ENCODE measurements at places on chromosomes 2 and 18. TPM values are rescaled to one million over a fixed set of nuclear protein-coding genes. Genes with fewer than 3 reads are reported as not detected.

Gene DPY30
- 46.7 TPM for polyA plus RNA-seq

Gene KCNG2
- 0.48 TPM for polyA plus RNA-seq

Gene FLACC1
- polyA plus RNA-seq, result 0.90 TPM

Gene OSBPL1A
- 48.5 TPM for polyA plus RNA-seq

Gene TFCP2L1
- 0.11 TPM for polyA plus RNA-seq

Gene FAP
- 67.9 TPM for polyA plus RNA-seq

Gene ALPP
- not detected for polyA plus RNA-seq

Gene PJVK
- polyA plus RNA-seq, result 3.4 TPM

Gene DSEL
- 11.2 TPM for polyA plus RNA-seq

Gene VWA3B
- 2.0 TPM for polyA plus RNA-seq

Gene RAB6C
- 0.23 TPM for polyA plus RNA-seq

Gene ST6GAL2
- polyA plus RNA-seq, result 2.4 TPM

DNA sequence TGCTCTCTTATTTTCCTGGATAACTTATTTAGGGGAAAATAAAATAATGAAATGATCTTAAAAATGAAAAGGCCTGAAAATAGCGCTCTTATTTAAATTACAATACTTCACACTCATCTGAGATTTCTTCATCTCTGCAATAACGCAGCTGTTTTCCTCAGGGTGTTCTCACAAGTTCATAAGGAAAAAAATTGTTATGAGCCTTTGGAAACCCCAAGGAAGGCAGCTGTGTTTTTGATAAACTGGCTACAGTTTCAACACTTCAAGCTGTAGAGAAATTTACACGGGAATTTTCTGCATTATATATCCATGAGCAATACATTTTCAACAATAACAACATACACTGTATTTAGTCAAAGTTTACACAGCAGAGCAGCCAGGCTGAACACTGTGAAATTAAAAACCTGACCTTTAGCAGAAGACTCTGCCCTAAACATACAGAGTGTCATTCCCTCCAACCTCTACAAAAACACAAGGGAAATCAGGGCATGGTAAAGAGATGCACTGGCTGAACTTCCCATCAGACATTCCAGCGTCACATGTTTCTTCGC is 959.6 kb downstream of the SLC4A3 start:
- DNase-seq, result peak; percentile 91

DNA sequence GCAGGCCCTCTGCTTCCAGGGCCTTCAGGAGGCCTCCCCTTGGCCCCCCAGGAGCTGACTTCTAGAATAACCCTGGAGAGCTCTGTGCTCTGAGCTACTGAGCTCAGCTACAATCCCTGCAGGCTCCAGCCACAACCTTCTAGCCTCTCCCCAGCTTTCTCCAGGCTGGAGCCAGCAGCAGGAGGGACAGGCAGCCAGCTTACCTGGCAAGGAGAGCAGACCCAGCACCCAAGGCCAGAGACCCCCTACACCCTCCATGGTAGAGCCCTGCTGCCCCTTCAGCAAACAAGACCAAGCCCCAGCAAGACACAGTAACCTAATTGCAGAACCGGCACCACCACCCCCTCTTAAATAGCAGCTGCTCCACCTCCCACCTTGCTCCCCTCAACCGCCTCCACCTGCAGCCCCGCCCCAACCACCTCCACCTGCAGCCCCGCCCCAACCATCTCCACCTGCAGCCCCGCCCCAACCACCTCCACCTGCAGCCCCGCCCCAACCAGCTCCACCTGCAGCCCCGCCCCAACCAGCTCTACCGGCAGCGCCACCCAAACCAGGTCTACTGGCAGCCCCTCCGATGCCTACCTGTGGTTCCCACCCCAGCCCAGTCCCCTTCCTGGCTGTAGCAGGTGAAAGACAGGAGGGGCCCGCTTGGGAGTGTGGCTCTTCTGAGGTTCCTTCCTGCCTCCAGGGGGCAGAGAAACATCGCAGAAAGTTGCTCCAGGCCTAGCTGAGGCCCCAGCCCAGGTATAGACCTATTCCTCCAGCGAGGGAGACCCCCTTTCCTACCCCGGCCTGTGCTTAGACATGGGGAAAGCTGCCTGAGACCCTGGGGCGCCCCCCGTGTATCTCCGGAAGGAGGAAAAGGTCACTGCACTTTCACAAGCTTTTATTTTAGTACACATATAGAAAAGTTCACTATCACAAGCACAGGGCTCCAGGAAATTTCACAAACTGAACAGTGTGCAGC is at the start of gene ASTL:
ASTL (minus strand) TSS at position 324 of the 967 bp plus-strand sequence; CDS start at position 258, 66 bp downstream.
- DNase-seq, result peak; percentile 43

- no peak for DNase-seq
Observed at GRCh38 chr2:225466891-225467604, 67.5 kb downstream of the NYAP2 start.

DNA sequence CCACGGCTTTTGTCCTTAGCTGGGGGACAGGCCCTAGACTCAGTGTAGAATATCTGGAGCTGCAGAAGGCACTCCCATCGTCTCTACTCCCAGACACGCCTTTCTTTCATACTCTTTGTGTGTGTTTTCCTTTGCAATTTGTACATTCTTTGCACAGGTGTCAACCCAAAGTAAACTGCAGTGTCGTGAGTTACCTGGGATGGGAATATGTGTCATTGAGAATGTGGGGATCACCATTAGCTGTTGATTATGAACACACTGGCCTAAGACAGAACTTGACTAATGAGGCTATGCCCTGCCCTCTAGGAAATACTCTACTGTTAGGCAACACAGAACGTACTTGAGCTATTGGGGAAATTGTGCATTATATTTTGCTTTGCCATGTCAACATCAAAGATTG is 233.3 kb downstream of the SETBP1 start:
- no peak for DNase-seq

- DNase-seq, result no peak
Observed at GRCh38 chr2:173229086-173229485, 125.6 kb upstream of the CDCA7 start.

GRCh38 chr2:128414351-128414750 is 95.7 kb upstream of the HS6ST1 start:
- no peak for DNase-seq

- no peak for DNase-seq
Observed at GRCh38 chr2:110871637-110872036, 139.3 kb downstream of the ACOXL start.

- no peak for DNase-seq
Observed at GRCh38 chr2:138630164-138630563, 128.6 kb downstream of the SPOPL start.

DNA sequence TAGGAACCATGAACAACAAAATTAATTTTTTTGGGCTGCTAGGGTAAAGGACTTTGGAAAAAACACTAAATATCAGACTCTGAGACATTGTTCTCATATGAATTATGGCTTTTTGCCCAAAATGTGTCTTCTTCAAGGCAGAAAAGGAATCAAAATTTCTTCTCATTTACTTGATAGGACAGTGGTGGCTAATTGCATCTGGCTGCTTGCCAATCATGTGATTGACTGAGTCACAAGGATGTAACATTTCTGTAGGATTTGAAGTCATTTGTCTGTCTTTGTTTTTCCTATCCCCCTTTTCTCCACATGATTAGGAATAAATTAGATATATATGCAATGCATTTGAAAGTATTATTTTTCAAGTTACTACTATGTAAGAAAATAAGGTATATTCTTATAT is 130.2 kb downstream of the SLC4A10 start:
- no peak for DNase-seq

DNA sequence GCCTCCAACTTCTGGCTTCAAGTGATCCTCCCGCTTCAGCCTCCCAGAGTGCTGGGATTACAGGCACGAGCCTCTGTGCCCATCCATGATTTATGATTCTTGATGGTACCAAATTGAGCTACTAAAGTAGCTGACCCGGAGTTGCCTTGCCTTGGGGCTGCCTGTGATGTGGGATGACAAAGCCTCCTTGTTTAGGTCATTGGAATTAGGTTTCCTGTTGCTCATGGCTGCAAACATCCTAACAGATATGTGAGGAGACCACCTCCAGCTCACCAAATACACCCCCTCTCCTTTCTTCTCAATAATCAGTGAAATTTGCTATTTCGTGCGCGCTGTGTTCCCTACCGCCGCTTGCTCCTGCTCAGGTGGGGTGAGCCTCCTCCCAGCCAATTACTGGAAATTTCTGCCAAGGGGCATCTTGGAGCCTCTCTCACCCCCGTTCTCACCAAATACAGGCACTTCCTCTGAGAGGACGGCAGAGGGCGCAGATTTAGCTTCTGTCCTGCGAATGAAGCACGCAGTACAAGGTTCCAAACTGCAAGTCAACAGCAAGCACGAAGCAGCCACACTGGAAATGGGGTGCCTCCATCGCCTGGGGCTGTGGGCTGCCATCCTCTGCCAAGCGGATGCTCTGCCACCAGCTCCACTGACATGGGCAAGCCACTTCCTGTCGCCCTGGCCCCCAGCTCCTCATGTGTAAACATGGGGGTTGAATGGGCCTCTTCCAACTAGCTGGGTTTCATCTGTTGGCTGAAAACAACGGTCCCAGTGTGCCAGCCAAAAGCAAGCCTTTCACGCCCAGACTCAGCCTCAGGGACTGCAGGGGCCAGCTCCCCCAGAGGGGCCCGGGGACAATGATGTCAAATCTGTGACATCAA is 71.7 kb downstream of the NCAPH start:
- peak; percentile 54 for DNase-seq

GRCh38 chr2:118845005-118845521 is 2.4 kb downstream of the EN1 start:
- DNase-seq, result no peak

DNA sequence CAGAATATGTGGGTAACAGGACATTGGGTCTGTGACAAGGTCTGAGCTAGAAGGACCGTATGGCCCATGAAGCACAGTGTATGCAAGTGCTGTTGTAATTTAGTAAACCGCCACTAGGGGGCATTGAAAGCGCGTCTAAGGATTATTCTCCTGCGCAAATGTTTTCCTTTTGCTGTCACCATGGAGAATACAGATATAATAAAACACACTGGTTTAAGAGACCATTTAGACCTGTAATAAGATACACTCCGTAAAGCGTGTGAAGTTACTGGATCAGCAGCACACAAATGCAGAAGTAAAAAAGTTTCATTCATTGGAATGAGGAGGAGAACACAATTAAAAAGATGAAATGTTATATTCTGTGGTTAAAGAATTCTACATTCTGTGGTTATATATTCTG is 272.4 kb downstream of the AGAP1 start:
- peak; percentile 89 for DNase-seq

- no peak for DNase-seq
Observed at GRCh38 chr18:6352275-6352674, 62.4 kb downstream of the L3MBTL4 start.

GRCh38 chr2:239715202-239715601 is 309.9 kb downstream of the NDUFA10 start:
- DNase-seq, result no peak

DNA sequence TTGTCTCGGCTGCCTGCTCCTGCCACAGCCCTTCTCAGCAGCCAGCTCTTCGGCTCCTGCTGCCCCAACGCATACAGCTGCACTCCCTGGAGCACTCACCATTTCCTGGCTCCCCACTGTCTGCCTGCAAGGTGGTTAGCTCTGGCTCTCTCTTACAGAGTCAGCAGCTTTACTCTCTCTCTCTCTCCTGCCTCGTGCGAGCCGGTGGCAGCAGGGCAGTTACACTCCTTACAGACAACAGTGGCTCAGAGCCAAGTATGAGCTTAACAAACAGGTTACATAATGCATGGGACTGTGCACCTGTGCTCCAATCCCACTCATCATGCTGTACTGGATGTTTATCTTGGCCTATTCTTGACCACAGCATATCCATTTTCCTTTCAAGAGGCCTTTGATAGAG is 47.4 kb upstream of the DNAJC10 start:
- no peak for DNase-seq

DNA sequence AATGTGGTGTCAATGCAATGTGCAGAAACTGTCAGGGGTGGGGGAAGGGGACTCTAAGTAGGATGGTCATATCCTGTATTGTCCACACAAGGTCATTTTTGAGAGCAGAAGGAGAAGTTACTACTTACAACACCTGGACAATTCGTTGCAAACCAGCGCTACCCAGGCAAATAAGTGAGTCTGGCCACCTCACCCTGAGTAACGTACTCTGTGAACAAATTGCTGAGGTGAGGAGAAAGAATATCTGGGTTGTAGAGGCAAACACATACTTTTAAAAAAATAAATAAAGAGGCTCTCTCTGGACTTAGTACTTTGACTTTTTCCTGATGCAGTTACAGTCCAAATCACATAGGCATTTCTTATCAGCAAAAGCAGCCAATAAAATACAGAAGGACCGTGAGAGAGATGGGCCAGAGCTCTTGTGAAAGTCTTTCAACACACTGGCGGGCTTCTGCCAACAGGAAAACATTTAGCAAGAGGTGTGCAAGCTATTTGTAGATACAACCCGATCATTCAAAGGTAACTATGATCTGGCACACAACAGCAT is 268.2 kb upstream of the ID2 start:
- DNase-seq, result no peak

GRCh38 chr2:178244777-178245176 is 50.5 kb downstream of the OSBPL6 start:
- DNase-seq, result peak; percentile 50

DNA sequence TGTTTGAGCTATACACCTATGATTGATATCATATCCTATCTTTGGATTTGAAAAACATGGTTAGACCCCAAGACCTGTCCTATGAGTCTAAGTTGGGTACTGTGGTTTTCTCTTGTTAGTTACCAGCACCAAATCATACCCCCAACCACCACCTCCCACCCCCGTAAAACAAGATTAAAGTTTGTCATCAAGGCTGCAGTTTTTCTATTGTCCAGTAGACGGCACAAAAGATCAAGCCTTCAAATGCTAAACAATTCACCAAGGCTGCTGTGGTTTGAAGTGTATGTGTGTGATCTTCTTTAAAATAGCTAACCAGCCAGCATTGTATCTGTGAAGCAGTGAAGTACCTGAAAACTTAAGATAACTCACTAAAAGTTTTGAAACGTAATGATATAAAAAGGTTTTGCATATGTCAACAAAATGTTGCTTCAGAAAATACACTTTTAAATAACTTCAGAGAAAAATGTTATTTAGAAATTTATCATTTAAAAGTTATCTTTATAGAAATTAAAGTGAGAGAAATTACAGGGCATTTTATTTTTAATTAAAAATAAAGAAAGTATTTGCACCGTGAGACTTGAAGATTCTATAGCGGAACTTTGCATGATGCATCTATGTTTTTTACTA is 5.8 kb upstream of the MEIS1 start:
- no peak for DNase-seq

DNA sequence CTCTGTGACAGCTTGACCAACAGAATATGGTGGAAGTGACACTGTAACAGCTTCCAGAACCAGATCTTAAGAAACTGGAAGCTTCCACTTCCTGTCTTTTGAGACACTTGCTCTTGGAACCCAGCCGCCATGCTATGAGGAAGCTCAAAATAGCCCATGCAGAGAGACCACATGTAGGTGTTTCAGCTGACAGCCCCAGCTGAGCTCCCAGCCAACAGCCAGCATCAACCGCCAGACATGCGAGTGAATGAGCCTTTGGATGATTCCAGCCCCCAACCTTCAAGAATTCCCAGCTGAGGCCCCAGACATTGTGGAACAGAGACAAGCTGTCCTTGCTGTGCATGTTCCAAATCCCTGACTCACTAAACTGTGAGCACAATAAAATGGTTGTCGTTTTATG is 27.9 kb downstream of the ACVR1 start:
- DNase-seq, result no peak

- no peak for DNase-seq
Observed at GRCh38 chr2:74864728-74865722, 31.1 kb downstream of the HK2 start.

GRCh38 chr2:229725716-229726574 is 11.6 kb upstream of the DNER start:
- DNase-seq, result no peak

Measured in muscle of back (tissue), 13 donors.